RPMI8226 (cell line): ENCODE measurements at places on chromosomes 13 and 19.
A peak's percentile ranks its signal among the peaks of the same experiment; 100 is the strongest.

DNA sequence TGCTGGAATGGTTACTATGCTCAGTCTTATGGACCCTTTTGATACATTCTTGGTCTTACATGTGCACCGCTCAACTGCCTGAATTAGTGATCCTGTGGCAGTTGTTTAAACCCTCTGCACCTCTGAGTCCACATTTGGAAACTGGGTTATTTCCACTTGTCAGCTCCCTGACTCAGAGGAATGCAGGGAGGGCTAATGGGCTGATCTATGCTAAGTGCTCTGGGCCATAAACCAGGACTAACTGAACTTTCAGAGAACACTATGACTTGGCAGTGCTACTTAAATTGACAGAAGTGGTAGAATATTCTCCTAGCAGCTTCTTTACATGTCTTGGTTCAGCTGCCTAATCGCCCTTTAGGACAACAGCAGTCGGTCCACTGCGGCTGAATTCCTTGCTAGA is 26.8 kb upstream of the MED4 start:
- DNase-seq = no peak

- DNase-seq = no peak
Measured at GRCh38 chr13:39867807-39868206, 212.3 kb downstream of the COG6 start.

DNA sequence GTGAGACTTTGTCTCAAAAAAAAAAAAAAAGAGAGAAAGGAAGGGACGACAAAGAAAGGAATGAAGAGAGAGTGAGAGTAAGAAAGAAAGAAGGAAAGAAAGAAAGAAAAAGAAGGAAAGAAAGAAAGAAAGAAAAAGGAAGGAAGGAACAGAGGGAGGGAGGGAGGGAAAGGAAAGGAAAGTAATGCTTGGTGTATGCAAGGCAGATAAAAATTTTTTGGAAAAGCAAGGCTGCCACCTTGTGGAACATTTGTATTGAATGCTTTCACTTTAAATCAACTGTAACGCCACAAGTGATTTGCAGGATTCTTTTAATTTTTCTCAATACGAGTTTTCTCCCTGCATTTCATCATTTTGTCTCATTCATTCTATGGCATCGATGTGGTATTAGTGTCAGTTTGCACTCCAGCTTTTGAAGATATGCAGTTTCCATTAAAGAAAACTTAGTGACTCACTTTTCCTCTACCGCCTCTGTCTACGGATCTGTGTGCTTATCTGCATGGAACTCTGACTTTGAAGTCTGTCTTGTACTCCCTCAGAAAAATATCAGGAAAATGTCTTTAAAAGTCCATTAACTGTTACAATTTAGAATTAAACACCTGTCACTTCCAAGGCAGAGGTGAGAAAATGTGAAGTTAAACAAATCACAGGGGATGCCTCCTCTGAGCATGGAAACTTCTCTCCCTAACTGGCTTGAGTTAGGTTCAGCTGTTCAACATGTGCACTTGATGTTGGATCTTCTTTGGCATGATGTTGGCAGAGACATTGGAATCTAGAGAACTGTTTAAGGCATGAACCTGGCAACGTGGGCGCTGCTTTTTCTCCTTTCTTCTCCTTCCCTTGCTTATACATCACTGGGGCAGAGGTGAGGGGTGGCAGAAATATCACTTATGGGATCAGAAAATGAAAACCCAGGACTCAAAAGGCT is 20.0 kb upstream of the ZDHHC20 start:
- DNase-seq = peak; percentile 72

- DNase-seq = peak; percentile 40
Measured at GRCh38 chr13:51066091-51066831, 44.8 kb downstream of the C13orf42 start.
